Uterus (tissue), 4 donors: ENCODE measurements at places on chromosomes 3 and 15.

DNA sequence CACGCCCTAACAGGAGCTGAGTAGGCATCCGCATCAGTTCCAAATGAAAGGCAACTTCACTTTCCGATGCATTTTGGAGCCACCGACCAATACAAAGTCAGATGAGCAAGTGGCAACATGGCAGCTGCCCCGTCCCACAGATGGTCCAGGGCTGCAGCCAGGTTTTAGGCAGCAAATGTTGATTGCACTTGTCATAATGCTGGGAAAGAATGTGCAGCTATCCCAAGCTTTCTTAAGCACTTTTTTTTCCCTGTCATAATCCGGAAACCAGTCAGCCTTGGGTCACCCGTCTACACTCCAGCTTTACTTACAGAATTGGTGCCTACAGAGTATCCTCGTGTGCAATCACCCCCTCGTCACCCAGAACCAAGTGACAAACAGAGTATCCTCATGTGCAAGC, 147.7 kb downstream of the CHSY1 start:
- no peak for DNase-seq

- DNase-seq: no peak
Observed at GRCh38 chr3:60291115-60291514, 960.1 kb downstream of the FHIT start.

GRCh38 chr3:54999159-54999558, 71.3 kb upstream of the LRTM1 start:
- DNase-seq: peak; percentile 17

DNA sequence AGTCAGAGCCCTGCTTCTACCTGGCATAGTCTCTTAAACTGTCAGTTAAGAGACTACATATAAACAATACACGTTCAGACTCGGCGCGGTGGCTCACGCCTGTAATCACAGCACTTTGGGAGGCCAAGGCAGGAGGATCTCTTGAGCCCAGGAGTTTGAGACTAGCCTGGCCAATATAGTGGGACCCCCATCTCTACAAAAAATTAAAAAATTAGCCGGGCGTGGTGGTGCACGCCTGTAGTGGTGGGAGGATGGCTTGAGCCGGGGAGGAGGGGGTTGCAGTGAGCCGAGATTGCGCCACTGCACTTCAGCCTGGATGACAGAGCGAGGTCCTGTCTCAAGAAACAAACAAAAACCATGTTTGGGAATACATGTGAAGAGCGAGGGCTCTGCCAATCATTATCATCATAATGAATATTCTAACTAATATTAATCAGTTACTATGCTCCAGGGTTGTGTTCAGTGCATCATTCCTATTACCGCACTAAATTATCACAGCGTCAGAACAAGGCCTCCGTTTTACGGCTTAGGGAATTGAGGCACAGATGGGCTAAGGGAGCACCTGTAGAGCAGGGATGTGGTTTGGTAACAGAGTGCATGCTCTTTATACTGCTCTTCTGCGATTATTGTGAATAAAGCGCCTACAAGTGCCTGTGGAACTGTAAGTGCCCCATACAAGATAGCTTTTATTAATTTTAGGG, 844 bp upstream of the UQCC5 start:
- no peak for DNase-seq

GRCh38 chr3:168186293-168186983, 90.7 kb upstream of the GOLIM4 start:
- no peak for DNase-seq

DNA sequence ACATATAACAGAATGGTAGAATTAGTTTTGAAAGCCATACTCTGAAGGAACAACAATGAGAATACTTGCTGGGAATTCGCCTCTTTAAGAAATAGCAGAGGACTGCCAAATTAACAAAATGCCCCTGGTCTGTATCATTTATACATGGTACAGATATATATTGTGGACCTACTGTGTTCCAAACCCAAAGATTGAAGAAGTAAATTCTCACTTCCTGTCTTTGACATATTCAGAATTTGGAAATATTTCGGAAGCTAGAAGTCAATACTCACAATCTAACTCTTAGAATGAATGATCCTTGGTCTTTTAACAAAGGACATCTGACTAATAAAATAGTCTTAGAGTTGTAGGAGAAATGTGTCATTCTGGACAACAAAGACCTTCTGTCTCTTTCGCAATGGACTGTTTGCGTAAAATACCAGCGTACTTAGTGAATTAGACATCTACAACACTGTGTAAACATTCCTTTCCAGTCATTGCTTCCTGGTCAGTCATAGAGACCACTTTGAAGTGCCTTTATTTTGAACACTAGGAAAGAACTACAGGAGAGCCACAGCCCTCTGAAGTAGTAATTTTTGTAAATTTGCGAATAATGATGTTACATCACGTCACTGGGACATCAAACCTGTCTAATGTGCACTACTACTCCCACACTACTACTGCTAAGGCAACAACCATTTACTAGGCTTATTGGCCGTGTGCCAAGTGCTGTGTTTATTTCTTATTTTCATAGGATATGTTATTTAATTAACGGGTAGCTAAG, 68.0 kb downstream of the CHL1 start:
- no peak for DNase-seq

- no peak for DNase-seq
Observed at GRCh38 chr15:31342781-31343626, 16.4 kb downstream of the KLF13 start.

DNA sequence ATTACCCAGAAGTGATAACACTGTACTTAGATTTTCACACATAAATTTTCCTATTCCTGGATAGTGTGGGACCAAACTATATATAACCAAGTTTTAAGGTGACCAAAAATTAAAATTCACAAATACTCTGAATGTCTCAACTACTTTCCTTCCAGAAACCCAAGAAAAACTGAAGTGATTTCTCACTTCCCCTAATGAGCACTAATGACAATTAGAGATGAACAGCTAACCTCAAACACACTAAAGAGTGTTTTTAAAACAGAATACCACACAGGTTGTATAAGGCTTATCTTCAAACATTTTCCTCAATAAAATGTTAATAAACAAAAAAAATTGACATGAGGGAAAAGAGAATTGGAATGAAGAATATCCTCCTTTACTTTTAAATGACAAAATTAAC, 188.2 kb downstream of the ZBTB20 start:
- DNase-seq: no peak

DNA sequence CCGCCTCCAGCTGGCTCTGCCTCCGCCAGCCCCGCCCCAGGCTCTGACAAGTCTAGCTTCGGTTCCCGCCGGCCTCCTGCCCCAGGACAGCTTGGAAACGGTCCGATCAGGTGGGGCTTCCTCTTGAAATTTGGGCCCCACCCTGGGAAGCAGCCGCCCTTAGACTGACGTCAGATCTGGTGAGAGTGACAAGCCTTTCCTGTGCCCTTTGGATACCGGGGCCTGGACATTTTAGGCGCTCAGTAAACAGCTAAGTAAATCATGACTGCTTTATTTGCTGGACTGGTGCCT, 378 bp upstream of the HYAL3 start:
- DNase-seq: no peak
